ENCODE measurements at places on chromosomes 11 and 22.

DNA sequence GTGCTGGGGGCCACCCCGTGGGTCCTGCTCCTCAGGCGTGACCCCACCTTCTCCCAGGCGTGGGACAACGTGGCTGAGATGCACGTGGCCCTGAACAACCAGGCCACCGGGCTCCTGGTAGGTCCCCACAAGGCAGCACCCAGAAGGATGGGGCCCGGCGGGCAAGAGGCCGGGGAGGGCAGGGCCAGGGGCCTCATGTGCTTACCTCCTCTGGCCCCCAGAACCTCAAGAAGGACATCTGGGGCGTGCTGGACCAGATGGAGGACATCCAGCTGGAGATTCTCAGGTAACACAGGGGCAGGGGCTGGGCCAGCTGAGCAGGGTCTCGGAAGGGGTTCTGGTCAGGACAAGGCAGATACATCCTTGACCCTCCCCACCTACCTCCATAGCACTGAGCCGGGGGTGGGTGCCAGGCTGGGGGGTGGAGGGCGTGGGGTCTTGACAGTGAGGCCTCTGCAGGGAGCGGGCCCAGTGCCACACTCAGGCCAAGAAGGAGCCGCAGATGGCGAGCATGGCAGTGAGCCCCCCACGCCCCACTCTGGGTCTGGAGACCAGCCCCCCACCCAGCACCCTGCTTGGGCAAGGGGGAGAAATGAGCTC, 186.3 kb downstream of the IGLL1 start:
- no peak for DNase-seq
- H3K27me3 ChIP-seq: no peaks in the 10 kb centered on the region
- no peaks in the 10 kb centered on the region for H3K4me1 ChIP-seq
- no peak overlapping the region for H3K27ac ChIP-seq

GRCh38 chr11:65112546-65113360, 1.1 kb downstream of the TM7SF2 start:
- H3K36me3 ChIP-seq: peaks cover 15% of the 10 kb centered on the region
- no peaks in the 10 kb centered on the region for H3K27me3 ChIP-seq
- H3K4me1 ChIP-seq: peaks cover 52% of the 10 kb centered on the region
- H3K4me3 ChIP-seq: peak overlapping the region; percentile 79
- H3K27ac ChIP-seq: peak overlapping the region; percentile 67
- DNase-seq: peak; percentile 82

DNA sequence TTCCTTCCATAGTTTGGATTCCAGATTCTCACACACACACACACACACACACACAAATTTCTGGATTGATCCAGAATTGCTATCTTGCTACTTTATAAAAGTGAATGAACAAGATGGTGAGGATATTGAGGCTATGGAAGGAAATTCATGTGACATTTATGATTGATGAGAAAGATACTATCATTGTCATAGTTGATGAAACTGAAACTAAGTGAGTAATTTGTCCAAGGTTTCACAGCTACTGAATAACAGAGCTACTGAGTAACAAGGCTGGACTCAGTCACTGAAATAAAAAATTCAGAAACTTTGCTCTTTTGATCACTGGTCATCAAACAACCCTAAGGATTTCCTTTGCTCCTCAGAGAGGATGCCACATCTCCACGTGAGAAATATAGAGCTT, 16.2 kb downstream of the OR5D16 start:
- H3K4me3 ChIP-seq: no peak overlapping the region
- no peak for DNase-seq
- no peak overlapping the region for H3K27ac ChIP-seq
- H3K4me1 ChIP-seq: no peaks in the 10 kb centered on the region

DNA sequence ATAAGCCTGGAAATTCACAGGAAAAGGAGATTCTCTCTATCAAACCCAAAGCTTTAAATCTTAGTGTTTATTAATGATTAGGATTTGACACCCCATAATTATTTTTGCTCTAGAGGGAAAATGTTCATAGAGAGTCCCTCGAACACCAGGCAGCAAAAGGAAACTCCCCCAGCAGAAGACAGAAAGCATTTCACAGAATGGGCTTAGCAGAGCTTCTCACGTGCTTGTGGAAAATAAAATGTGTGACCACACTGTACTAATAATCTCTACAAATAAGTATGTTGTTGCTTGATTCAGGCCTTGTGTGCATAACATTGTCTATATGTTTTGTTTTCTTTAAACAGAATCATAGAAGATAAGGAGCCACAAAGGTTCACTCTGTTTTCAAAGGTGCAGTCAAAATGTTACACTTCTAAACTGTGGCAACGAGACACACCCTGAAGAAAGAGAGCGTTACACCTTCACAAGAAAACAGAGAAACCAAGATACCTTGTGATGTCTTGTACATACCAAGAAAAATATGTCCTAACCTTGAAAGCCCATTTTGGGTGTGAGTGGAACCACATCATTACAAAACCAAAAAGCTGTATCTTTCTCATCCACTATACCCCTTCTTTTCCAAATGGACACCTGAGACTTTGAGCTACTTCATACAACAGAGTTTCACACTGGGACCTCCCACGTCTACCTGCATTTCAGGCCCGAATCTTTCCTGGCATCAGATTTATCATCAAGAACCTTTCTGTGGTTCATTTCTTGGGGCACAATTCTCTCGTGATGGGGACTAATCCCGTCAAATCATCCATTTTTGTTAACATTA, 282.5 kb downstream of the ETS1 start:
- H3K36me3 ChIP-seq: peaks cover 4% of the 10 kb centered on the region
- peak overlapping the region; percentile 88 for H3K27ac ChIP-seq
- H3K4me3 ChIP-seq: peak overlapping the region; percentile 45
- H3K4me1 ChIP-seq: peaks cover 83% of the 10 kb centered on the region
- H3K27me3 ChIP-seq: no peaks in the 10 kb centered on the region
- DNase-seq: no peak

- no peak overlapping the region for H3K4me3 ChIP-seq
- H3K27ac ChIP-seq: no peak overlapping the region
- peaks cover 29% of the 10 kb centered on the region for H3K27me3 ChIP-seq
- H3K4me1 ChIP-seq: no peaks in the 10 kb centered on the region
Measured at GRCh38 chr11:35937700-35938099, 6.2 kb upstream of the LDLRAD3 start.

- no peak for DNase-seq
- H3K27me3 ChIP-seq: no peaks in the 10 kb centered on the region
- no peak overlapping the region for H3K27ac ChIP-seq
- no peaks in the 10 kb centered on the region for H3K36me3 ChIP-seq
- no peaks in the 10 kb centered on the region for H3K4me1 ChIP-seq
Measured at GRCh38 chr22:27952091-27952490, 33.0 kb upstream of the PITPNB start.

DNA sequence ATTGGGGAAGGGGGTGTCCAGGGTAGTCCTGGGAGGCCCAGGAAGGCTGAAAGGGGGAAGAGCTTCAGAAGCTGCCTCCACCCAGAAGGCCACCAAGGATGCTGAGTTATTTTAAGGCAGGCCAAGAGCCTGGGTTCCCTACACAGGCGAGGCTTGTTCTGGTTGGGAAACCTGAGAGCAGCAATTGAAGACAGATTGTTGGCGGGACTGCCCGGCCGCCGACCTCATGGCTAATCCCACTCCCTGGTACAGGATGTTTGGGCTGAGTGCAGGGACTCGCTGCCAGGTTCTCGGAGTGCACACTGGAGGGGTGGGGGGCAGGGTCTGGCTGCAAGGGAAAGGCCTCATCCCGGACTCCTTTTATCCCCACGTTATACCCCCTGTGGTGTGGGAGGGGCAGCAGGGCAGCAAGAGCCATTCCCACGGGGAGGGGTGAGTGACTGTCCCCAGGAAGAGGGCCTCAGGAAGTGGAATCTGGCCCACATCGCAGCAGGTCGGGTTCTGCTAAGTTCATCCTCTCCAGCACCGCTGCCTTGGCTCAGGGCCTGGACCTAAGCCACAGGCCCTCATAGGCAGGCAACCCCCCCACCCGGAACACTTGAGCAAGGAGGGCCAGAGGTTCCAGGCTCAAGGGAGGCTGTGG, 43.6 kb upstream of the PRR5 start:
- DNase-seq: no peak
- H3K27me3 ChIP-seq: no peaks in the 10 kb centered on the region

DNA sequence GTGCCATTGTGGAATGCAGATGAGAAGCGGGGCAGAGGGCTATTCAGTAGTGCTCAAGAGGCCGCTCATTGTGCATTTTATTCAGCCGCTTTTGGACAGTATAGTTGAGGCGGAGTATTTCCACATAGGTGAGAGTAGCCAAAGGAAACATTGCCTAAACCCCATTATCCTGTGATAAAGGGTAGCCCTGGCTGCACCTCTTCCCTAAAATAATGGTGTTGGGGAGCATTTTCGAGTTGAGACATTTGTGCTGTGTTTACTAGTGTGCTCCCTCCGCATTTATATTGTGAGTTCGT, 68.8 kb downstream of the SPECC1L start:
- peaks cover 33% of the 10 kb centered on the region for H3K36me3 ChIP-seq
- no peaks in the 10 kb centered on the region for H3K27me3 ChIP-seq
- no peak for DNase-seq
- H3K27ac ChIP-seq: no peak overlapping the region
- H3K4me1 ChIP-seq: peaks cover 4% of the 10 kb centered on the region

DNA sequence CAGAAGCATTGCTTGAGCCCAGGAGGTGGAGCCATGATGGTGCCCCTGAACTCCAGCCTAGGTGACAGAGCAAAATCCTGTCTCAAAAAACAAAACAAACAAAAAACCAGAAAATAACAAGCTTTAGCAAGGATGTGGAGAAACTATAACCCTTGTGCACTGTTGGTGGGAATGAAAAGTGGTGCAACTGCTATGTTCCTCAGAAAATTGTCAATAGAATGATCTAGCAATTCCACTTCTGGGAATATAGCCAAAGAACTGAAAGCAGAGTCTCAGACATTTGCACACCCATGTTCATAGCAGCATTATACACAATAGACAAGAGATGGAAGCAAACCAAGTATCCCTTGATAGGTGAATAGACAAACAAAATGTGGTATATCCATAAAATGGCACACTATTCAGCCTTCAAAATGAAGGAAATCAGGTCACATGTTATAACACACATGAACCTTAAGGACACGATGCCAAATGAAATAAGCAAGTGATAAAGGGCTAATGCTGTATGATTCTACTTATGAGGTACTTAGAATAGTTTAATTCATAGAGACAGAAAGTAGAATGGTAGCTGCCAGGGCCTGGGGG, 15.9 kb downstream of the KLHL22 start:
- no peak for DNase-seq
- H3K4me1 ChIP-seq: peaks cover 23% of the 10 kb centered on the region
- no peak overlapping the region for H3K27ac ChIP-seq
- no peaks in the 10 kb centered on the region for H3K36me3 ChIP-seq
- H3K27me3 ChIP-seq: no peaks in the 10 kb centered on the region

DNA sequence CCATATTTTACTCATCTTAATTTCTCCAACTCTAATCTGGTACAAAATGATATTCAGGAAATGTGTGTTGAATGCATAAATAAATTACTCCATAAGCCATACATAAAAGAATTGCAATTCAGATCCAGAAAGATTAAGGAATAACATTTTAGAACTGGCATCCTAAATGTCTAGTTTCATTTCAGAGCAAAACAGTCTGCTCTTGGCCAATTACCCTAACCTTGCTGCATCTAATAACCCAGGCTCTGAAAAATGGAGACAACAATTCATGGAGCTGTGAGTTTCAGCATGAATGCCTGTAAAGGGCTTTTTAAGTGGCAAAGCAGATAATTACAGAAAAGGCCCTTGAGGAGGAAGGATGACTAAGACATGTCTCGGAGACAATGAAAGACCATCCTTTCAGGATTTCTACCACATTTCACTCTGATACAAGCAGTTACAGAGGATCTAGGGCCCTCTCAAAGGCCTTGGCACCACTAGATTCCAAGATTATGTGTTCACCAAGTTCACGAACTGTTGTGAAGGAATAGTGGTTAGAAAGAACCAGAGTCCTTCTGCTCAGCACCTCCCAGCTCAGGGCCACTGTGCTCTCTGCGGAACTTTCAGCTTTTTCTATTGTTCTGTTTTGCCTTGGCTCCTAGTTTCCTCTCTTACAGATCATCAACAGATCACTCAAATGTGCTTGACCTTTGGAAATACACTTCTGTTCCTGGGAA, 157.6 kb upstream of the BLID start:
- peaks cover under 1% of the 10 kb centered on the region for H3K27me3 ChIP-seq
- no peak overlapping the region for H3K27ac ChIP-seq
- H3K36me3 ChIP-seq: no peaks in the 10 kb centered on the region
- no peak overlapping the region for H3K4me3 ChIP-seq

GRCh38 chr11:6411594-6412031, 7.3 kb downstream of the APBB1 start:
- peaks cover 4% of the 10 kb centered on the region for H3K36me3 ChIP-seq
- no peak overlapping the region for H3K27ac ChIP-seq
- DNase-seq: no peak
- H3K4me3 ChIP-seq: no peak overlapping the region

DNA sequence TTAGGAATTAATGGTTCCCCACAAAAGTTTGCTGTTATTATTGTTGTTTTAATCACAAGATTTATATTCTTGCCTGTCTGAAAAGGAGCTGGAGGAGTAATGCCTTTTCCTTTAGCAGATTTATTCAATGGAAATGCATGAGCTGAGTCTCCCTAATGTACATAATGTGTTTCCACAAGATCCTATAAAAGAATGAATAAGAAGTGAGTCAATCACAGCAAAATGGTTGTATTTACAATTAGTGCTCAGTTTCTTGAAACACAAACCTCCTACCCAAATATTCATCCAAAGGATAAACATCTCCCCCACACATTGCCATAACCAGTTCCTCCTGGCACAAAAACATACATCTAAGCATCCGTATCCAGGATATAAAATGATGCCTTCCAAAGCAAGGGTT, 33.3 kb downstream of the ME3 start:
- no peaks in the 10 kb centered on the region for H3K36me3 ChIP-seq
- no peak overlapping the region for H3K27ac ChIP-seq
- peaks cover 24% of the 10 kb centered on the region for H3K4me1 ChIP-seq
- H3K4me3 ChIP-seq: no peak overlapping the region

GRCh38 chr11:64141081-64141783, 24.7 kb downstream of the MACROD1 start:
- H3K4me3 ChIP-seq: no peak overlapping the region
- H3K27ac ChIP-seq: no peak overlapping the region
- no peaks in the 10 kb centered on the region for H3K36me3 ChIP-seq
- H3K4me1 ChIP-seq: peaks cover 5% of the 10 kb centered on the region
- no peak for DNase-seq
- H3K27me3 ChIP-seq: no peaks in the 10 kb centered on the region

DNA sequence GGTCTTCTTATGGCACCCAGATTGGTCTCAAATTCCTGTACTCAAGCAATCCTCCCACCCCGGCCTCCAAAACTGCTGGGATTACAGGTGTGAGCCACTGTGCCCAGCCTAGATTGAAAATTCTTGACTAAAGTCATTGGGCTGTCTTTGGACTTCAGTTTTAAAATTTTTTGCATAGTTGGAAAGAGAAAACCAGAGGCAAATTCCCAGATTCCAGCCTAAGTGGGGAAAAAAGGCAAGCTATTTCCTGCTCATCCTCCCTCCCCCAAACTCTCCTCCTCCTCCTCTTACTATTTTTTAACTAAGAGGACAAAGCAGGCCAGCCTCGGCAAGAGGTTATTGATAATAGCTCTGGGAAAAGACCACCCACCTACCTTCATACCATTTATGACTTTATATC, 78.6 kb upstream of the CLMP start:
- no peaks in the 10 kb centered on the region for H3K4me1 ChIP-seq
- H3K36me3 ChIP-seq: no peaks in the 10 kb centered on the region
- no peak for DNase-seq
- H3K27me3 ChIP-seq: peaks cover 9% of the 10 kb centered on the region
- H3K27ac ChIP-seq: no peak overlapping the region

- DNase-seq: no peak
- H3K27ac ChIP-seq: no peak overlapping the region
- no peak overlapping the region for H3K4me3 ChIP-seq
Measured at GRCh38 chr11:64831411-64831891, 13.0 kb downstream of the CDC42BPG start.
